ENCODE measurements at places on chromosomes 1 and 21.

- no peak for DNase-seq
These were observed 30.9 kb downstream of the VWA5B1 start for GRCh38 chr1:20321573-20321972.

- peak; percentile 74 for DNase-seq
These were observed 28.6 kb downstream of the PTPRU start for GRCh38 chr1:29264773-29265389.

DNA sequence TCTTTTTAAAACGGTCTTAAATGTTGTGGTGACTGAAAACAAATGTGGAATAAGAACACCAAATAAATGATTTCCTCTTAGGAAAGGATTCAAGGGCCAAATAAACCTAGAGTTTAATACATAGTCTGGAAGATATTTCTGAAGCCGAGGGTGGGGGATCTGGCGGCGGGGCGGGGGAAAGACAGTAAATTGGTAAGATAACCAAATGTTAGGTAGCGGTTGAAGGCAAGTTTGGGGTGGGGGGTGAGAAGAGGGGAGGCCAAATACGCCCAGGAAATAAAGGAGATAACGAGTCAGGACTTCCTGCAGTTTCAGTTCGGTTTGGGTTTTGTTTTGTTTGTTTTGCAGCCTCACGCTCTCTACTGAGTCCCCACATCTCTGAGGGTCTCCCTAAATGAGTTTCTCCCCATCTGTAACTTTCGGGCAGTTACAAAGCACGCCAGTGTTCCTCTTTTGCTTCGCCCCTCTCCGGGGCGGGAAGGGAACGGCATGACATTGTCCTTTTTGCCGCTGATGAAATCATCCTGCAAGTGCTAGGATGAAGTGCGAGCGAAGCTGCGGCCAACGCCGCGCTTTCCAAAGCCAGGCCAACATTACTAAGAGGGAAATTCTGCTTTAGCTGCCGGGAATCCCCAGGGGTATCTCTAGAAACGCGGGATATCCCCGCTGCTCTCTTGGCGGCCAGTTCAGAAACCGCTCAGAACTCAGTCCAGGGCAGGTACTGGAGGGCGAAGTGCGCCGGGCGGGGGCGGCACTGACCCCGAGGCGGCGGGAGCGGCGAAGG, 844 bp downstream of the NIBAN1 start:
- DNase-seq: no peak

DNA sequence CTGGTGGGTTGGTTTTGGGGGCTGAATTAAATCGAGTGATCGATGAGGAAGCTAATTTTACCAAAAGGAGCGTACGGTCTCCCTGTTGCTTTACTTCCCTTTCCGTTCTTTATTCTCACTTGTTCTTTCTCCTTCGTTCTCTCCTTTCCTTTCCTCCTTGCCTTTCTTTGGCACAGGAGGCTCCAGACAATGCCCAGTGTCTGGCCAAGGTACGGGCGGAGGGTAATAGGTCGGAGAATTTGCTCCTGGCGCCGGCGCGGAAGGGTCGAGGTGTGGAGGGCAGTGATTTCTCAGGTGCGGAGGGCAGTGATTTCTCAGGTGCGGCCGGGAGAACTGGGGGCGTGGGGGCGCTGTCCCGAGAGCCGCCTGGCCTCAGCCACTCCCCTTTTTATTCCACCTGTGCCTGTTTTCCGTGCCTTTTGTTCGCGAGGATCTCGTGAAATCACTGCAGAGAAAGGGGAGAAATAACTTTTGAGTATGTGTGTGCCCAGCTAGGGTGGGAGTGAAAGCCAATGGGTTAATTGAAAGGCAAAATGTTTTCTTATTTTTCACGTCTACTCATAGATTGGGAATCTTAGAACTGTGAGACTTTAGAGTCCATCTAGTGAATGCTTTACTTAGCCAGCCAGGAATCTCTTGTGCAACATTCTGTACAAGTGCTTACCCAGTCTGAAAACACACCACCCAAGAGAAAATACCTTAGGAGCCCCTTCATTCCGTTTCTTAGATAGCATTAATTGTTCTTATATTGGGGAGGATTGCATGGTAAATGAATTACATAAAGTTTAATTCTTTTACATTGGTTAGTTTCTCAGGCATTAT, 1.3 kb downstream of the FNBP1L start:
- no peak for DNase-seq

DNA sequence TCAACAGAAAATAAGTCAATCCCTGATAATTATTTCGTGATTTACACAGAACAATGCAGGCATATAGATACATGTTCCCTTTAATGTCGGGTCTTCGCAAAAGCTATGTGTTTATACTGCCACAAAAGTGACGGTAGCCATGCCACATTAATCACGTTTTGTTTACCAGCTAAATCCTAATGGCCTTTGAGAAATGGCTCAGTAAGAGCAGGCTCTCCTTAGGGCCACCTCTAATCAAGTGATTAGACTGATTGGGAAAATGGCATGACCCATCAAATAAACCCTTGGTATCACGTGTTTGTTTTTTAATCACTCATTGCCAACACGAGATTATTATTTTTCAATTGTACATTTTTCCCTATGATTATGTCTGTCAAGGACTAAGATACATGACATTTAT, 102.0 kb upstream of the USP25 start:
- DNase-seq: no peak

- DNase-seq: no peak
These were observed 60.1 kb downstream of the CD34 start for GRCh38 chr1:207850621-207851407.

DNA sequence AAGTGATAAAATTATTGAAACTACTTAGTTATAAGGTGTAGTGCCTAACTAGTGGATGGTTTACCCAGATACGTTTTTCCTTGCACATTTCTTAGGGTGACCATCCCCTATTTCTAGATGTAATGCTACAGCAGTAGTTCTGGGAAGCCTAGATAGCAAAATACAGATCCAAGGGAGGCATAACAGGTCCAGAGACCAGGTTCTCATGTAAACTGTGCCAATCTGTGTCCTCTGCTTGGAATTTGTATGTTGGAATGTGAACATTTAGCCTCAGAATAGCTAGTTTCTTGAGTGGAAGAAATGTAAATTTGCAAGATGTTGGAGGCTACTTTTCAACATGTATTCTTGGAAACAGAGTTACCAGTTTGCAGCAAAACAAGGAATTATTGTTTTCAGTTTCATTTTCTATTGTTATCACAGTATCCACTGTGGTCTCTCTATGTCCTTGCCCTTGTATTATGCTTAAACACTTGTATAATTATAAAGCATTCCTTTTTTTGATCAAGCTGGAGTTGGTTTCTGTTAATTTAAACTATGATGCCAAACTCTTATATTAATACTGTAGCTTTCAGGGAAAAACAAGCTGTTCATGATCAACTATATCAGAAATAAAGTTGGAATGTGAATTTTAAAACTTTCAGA, 102.0 kb upstream of the BRINP3 start:
- no peak for DNase-seq

DNA sequence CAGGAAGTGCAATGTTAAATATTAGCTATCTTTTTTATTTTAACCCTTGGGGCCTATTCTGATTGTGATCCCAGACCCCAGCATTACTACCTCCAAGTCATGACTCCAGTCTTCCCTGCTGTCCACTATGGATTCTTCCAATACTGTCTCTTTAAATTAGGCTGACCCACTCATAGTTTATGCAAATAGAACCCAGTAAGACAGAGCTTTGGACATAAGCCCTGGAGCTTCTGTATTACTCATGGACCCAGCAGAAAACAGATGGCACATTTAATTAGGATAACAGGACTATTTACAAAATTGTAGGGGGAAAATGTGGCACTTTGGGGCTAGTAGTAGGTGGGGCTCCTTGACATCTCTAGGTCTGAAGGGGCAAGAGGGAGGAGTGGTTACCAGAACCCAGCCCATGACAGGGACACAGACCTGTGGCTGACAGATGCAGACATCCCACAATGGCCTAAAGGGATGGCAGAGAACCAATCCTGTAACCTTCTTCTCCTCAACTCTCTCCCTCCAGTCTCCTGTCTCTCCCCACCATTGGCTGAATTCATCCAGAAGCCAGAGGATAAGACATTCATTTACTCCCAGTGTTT, 233.5 kb downstream of the OMA1 start:
- no peak for DNase-seq

DNA sequence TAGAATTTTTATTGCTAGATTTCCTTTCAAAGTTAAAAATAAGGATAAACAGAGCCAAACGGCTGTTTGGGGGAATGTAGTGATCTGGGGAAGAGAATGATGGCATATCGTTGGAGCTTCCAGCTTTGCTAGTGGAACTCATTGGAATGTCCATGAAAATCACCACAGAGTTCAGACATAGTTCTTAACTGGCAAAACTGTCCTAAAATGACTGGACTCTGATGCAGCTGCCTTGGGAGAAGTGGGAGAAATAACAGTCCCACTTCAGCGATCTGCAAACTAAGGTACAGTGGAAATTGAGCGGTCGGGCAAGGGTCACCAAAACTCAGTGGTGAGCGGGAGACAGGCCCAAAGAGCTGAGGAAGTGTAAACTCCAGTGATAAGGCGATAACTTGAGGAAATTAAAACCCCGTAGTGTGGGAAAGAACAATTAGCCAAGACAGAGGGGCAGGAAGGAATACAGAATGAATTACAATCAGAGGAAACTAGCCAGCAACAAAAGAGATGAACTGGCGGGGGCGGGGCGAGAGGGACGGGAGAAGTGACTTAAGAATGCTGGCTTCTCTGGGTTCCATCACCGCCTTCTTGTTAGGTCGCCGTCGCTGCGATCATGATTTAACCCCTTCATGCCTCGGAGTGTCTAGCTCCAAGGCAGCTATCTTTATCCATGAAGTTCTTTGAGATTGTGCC, 89.8 kb upstream of the ARHGAP29 start:
- DNase-seq: peak; percentile 74

DNA sequence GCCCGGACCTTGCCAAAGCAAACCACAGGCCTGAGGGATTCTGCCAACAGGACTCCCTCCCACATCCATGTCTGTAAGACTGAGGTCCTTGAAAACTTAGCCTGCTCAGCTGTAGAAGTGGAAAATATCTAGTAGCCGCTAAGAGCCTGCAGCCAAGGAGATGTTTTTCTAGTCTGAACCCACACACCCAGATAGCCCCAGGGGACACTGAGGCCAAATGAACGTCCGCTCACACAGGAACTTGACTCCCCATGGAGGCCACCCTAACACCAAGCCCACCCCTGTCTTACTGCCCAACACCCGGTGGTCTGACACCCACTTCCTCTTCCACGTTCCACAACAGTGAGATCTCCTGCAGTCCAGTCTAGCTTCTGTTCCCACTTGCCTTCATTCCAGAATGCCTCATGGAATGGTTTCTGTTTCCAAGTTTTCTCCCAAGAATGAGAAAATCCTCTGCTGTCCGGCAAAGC, 174.8 kb downstream of the PLPP3 start:
- no peak for DNase-seq

- no peak for DNase-seq
These were observed 2.1 kb downstream of the PRELP start for GRCh38 chr1:203477748-203478147.

DNA sequence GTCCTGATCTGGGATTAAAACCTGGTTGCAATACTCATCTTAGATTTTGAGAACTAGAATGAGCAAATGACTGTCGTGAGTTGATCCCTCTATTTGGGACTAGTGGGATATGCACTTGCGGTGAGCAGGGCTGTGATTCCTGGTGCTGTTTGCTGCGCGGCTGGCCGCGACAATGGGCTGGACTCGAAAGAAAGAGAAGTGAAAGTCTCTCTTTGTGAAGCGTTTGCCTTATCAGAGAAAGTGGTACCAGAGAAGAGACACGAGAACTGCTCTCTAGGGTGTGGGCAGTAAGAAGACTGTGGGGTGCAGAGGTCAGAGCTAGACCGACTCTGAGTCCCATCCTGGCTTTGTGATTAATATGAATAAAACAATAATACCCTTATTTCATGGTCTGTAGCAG, 8.6 kb downstream of the ST6GALNAC3 start:
- no peak for DNase-seq

- DNase-seq: peak; percentile 85
These were observed 55.0 kb downstream of the S1PR1 start for GRCh38 chr1:101291562-101292380.

DNA sequence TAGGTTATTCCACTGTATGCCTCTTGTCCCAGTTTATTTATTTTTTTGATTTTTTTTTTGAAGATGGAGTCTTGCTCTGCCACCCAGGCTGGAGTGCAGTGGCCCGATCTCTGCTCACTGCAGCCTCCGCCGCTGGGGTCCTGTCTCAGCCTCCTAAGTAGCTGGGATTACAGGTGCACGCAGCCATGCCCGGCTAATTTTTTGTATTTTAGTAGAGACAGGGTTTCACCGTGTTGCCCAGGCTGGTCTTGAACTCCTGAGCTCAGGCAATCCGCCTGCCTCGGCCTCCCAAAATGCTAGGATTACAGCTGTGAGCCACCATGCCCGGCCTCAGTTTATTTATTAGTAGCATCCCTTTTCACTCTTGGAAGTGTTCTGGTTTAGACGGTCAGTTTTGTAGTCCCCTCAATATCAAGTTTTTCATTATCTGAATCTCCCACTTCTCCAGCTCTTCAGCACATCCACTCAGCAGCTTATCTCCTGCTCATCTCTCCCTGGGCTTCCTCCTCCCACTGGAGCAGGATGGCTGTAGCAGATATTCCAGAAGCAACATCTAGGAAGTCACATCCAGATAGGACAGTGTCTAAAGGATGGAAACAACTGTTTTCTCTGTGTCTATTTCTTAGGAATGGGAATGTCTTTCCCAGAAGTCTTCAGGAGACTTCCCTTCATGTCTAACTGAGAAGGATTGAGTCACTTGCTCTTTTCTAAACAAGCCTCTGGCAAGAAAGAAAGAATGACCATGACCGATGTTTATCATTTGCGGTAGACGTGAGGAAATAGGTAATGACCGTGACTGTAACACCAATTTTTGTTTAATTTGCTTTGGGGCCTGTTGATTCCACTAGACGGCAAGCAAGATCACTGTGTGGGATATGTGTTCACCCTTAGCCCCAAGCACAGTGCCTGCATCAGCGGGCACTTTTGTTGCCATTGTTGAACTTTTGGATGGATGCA, 14.4 kb downstream of the CCDC190 start:
- no peak for DNase-seq

DNA sequence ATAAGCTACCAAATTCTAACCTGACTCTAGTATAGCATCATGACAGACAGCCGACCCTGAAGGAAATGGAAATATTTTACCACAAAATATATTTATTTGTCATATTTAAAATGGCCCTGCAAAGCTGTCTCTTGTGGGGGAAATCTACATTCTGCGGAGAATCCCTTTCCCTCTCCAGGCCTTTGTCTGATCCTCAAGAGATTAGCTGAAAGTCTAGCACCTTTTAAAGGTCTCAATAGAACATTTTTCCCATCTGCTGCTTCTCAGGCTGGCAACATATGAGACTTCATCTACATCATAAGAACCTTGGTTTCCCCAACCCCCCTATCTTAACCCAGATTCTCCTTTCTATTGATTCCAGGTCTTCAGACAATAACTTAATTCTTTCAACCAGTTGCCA, 1.7 kb upstream of the OR11L1 start:
- DNase-seq: no peak

Data from brain microvascular endothelial cell (primary cell).